ENCODE measurements at places on chromosomes 5 and 9. TPM values are rescaled to one million over a fixed set of nuclear protein-coding genes. Genes with fewer than 3 reads are reported as not detected.
A peak's percentile ranks its signal among the peaks of the same experiment; 100 is the strongest.

Gene SYK
- not detected for total RNA-seq

Gene HSPB3
- total RNA-seq, result not detected

Gene ENTPD8
- not detected for total RNA-seq

Gene TESK1
- 21.3 TPM for total RNA-seq

Gene CD72
- total RNA-seq, result 1.9 TPM

Gene IL4
- total RNA-seq, result not detected

Gene SLC27A4
- 23.5 TPM for total RNA-seq

Gene IL13
- total RNA-seq, result not detected

DNA sequence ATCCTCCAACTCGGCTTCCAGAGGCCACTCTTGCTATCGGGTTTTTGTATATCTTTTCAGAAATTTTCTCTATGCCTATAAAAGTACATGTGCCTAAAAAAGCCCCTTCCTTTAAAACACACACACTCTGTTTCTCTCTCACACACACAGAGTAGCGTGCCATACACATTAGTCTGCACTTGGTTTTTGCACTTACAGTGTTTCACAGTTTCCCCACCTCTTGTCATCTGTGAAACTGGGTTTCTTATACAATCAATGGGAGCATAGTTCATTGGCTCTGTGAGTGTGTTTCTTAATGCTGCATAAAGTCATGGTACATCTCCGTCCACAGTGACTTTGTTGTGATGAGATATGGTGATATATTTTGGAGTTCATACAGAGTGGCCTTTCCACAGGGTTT, 664 bp upstream of the IGFBPL1 start:
- no peak for DNase-seq

GRCh38 chr9:98009936-98010335, 26.8 kb downstream of the ANP32B start:
- DNase-seq, result peak; percentile 70

DNA sequence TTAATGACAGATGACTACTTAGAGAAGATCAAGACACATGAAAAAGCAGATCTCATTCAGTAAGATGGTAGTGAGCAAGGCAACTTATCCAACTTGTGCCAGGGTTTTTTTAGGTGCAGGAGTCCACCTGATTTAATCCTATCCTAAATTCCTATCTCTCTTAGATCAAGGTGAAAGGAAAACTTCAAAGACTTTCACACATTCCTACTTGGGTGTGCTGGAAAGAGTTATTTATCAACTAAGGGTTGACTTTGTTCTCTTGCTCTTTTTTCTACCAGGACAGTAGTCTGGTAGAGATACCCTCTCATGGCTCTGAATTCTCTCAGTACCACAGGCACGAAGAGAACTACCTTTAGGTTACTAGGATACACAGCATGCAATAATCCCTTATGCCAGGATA, 18.2 kb downstream of the TUT7 start:
- no peak for DNase-seq

DNA sequence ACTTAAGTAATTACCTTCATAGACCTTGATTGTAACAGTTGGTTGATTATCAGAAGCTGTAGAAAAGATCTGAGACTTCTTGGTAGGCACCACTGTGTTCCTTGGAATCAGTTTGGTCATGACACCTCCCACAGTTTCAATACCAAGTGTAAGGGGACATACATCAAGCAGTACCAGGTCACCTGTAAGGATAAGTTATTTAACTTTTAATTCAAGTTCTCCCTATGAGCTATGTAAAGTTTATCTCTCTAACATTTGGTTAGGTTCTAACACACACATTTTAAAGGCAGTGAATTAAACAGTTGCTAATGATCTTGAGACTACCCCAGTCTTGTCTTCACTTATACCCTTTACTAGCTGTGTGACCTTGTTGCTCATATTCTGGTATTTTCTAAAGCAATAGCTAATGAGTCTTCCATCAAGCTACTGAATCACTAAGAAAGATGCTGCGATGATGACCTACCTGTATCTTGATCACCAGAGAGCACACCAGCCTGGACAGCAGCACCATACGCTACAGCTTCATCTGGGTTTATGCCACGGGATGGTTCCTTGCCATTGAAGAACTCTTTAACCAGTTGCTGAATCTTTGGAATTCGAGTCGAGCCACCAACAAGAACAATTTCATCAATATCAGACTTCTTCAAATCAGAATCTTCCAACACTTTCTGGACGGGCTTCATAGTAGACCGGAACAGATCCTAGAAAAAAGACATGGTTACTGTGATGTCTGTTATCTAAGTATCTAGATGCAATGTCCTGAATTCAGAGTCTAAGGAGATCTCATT, 2.8 kb downstream of the HSPA5 start:
- DNase-seq, result peak; percentile 13

GRCh38 chr9:98877311-98877710, 66.4 kb upstream of the COL15A1 start:
- DNase-seq, result no peak

DNA sequence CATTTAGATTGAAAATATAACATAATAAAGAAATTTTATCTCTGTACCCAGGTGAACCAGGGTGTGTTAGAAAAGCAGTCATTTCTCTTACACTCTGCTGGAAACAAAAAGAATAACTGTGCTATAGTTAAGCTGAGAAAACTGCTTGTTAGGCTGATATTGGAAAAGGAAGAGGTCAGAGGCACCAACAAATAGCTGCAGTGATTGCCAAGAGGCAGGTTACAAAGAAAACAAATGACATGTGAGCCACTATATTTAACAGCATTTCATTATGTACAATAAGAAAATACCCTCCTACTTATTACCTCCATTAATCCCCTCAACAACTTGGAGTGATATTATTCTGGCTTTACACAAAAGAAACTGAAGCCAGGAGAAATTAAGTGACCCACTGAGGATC, 607.9 kb upstream of the TLE4 start:
- DNase-seq, result no peak

DNA sequence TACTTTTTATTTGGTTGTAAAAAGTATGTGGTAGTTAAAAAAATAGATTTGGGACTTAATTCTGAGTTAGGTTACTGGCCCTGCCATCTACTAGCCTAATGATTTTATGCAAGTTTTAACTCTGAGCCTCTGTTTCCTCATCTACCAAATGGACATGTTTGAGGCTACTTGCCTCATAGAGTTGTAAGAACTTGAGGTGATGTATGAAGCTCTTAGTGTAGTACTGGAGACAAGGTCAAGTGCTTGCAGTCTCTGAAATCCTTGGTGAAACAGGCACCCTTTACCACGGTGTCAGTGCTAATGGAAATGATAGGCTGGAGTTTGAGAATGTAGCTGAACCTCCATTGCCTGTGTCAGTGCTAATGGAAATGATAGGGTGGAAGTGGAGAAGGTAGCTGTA, 15.3 kb downstream of the GPR107 start:
- no peak for DNase-seq

DNA sequence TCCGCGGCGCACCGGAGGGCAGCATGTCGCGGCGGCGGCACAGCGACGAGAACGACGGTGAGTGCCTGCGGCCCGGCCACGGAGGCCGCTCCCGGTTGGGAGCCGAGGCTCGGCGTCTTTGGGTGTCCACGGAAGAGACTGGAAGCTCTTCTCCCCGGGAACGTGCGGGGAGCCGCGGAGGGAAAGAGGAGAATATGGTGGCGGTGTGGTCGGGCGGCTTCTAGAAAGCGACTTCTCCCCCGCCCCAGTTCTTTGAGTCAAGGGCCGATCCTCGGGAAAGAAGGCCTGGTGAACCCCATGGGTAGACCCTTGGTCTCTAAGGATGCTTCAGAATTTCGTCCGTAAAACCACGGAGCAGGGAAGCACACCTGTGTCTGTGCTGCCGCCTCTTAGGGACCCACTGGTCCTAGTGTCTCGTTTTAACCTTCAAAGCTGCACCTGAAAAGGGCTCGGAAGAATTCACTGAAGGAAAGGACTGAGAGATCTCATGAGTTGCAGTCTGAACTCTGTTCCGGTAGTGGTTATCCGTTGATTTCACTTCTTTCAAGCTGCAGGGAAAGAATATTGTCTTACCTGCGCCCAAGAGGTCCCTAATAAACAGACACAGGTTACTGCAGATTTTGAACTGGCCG, 354 bp downstream of the NCBP1 start:
- no peak for DNase-seq

- peak; percentile 37 for DNase-seq
Observed at GRCh38 chr9:111533099-111533790, 8.3 kb downstream of the ZNF483 start.

DNA sequence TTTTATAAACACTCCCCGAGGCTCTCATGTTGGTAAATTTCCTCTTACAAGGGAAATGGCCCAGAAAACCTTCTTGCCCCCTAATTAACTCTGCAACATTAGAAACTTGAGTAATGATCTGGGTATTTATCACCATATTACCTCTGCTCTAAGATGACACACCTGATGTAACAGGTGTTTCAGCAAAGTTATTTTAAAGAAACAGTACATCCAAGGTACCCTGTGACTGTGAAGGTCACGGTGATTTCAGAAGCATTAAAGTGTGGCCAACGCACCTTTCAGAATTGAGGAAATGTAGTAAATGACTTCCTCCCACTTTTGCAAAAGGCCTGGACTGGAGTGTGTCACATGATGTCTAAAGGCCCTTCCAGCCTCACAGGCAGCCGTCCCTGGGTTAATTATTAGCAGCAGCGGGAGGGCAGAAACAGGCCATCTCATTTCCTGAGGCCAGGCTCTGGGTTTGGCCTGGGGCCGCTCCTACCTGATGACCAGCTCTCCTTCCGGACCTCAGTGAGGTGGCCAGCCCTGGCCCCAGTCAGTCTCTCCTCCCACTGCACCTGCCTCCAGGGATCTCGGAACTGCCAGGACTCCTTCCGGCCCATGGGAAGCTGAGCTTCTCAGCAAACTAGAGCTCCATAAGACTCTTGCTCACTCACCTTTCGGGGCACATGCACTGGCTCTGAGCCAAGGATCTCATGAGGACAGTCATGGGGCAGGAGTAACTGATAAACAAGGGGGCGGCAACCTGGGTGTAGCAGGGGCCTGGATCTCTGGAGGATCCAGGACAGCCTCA, 20.7 kb downstream of the PTPN3 start:
- DNase-seq, result no peak

GRCh38 chr5:10825897-10826644, 65.0 kb upstream of the DAP start:
- DNase-seq, result no peak

GRCh38 chr5:121954086-121954485, 7.7 kb upstream of the SRFBP1 start:
- no peak for DNase-seq

DNA sequence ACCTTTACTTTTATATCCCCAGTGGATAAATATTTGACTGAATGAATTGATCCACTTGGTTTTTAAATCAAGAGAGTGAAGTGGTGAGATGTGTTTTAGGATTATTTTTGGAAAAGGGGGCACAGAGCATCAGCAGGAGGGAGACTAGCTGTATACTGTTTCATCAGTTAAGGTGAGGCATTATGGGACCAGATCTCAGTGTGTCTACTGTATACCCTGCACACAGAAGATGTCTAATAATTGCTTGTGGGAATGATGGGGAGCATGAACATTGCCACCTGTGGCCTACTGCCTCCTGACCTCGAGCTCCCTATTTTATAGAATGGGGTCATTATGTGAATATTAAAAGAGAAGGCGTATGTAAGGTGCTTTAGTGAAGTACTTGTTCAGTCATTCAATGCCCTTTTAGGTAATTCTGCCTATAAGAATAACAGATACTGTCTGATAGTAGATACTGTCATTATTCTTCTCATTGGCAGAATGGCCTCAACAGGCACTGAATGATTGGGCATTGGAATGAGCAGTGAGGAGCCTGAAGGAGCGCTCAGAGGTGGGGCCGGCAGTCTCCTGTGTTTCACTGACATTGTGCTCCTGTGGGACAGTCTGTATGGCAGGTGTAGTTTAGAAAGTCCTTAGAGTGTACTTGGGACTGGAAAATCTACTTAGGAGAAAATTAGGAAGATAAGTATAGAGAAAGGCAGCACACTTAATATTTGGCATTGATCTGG, 47.4 kb upstream of the FAM120AOS start:
- DNase-seq, result no peak
